Activated CD8-positive, alpha-beta memory T cell treated with anti-CD3 and anti-CD28 coated beads for 48 hours (primary cell): ENCODE measurements at places on chromosomes 16 and 17.

GRCh38 chr17:43891851-43892646 lies 15.3 kb downstream of the MPP2 start:
- no peak for DNase-seq

DNA sequence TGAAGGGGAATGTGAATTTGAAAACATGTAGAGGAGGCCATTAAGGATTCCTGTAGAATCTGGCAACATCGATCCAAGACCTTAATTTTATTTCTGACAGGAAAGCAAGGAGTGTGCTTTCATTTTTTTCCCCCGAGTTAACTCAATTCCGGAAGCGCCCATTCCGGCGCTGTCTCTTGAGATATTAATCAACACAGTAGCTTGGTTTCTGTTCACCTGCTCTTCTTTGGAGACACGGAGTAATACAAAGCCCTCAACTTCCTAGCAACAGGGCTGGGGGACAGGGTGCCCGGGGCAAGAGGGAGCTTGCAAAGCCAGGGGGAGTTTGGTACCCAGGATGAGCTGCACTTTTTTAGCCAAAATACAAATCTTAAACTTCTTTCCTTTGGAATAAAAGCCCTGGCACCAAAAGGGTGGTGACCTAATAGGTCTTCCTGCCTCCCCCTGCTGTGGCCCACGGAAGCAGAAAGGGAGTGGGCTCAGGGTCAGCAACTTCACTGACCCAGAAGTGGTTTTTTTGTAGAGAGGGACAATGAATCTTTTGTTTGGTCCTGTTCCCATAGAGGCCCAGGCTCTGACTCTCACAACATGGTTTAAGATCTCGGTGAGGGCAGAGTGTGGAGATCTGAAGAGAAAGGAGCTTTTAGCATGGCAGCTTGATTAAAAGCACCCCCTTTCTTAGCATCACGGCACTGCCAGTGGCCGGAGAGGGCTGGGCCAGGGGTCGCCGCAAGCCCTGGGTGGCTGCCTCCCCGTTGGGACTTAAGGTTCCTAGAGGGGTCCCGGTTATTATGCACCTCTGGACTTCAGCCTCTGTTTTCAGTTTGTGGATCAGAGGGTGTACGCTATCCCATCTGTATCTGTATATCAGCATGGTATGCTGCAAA lies 207.3 kb downstream of the CCDC182 start:
- no peak for DNase-seq

GRCh38 chr16:87101903-87102302 lies 215.3 kb downstream of the C16orf95 start:
- DNase-seq, result no peak

DNA sequence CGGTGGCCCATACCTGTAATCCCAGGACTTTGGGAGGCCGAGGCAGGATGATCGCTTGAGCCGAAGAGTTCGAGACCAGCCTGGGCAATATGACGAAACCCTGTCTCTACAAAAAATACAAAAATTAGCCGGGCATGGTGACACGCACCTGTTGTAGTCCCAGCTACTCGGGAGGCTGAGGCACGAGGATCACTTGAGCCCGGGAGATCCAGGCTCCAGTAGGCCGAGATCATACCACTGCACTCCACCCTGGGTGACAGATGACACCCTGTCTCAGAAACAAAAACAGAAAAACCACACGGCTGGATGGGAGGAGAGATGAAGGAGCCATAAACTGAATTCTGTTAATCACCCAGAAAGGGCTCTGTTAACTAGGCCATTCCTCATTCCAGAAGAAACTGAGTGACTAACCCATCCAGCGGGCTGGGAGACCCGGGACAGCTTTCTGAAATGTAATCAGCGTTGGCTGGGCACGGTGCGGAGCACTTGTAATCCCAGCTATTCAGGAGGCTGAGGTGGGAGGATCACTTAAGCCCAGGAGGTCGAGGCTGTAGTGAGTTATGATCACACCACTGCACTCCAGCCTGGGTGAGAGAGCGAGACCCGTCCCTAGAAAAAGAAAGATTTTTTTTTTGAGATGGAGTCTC lies 641 bp upstream of the NT5C3B start:
- no peak for DNase-seq

DNA sequence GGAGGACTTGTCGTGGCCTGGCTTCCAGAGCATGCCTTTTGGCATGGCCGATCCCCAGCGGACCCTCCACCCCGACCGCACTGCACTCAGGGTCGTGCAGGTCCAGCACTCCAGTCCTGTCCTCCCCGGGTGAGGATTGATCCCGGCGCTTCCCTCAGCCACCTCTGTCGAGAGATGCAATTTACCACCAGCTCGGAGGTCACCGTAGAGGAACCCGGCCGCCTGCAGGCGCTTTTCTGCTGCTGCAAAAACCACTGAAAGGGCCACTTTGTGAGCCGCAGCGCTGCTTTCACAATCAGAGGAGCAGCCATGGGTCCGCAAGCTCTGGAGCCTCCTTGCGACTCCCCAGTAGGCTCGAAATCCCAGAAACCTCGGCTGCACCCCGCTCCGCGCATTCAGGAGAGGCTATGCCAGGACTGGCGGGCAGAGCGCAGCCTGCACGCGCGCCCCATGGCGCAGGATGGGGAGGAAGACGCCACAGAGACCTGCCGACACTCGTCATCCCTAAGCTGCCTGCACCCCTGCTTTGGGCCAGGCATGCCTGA lies 134.2 kb downstream of the HS3ST2 start:
- DNase-seq, result no peak

DNA sequence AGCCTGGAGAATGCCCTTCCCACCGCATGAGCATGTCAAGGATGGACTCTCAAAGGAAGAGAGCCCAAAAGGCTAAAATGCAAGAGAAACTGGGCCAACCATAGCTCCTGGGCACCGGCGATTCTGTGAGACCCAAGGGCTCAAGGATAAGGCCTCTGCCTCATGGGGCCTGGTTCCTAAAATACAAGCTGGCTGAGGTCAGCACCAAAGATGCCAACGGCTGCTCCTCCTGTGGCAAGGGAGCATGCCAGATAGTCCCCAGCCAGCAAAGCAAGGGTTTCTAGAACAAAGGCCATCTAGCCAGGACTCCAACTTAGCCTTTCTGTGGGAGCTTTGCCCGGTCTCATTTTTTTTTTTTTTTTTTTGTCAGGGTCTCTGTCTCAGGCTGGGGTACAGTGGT lies 20.1 kb downstream of the GPRC5B start:
- no peak for DNase-seq

DNA sequence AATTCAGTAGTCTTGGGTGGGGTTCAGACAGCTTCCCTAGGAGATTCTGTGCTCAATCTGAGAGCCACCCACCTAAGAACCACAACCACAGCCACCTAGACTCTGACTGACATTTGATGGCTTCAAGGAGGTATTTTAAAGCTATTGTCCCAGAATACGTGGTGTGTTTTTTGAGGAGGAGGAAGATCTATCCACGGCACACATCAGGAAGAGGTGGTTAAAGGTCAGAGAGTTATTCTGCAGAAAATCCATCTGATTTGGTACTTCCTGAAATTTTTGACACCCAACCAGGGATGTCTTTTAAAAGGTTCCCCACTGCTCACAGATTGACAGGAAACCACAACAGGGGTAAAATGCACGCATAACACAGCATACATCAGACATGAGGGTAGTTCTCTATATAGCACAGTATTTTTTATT lies 25.1 kb downstream of the SMARCE1 start:
- DNase-seq, result no peak

DNA sequence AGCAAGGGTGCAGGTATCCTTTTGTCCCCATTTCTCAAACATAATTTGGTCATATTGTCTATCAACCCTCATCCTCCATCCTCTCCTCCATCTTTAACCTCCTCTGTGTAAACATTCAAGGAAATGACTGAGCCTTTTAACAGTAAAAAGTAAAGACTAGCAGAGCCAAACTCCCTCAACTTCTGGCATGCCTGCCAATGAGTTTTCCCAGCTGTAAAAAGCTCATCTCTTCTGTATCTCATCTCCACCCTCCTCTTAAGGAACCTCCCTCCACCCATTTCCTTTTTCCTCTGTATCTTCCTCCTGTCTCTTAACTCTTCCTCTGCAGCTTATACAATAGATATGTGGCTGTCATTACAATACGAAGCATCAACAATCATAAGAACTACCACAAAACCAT lies 76.9 kb upstream of the PSMD7 start:
- no peak for DNase-seq

GRCh38 chr16:83701494-83701893 lies 106.3 kb upstream of the HSBP1 start:
- no peak for DNase-seq

GRCh38 chr17:50189550-50190292 lies 11.7 kb downstream of the COL1A1 start:
- no peak for DNase-seq

- DNase-seq, result peak; percentile 39
Measured at GRCh38 chr16:71426069-71426879, 15.6 kb downstream of the TLE7 start.

- no peak for DNase-seq
Measured at GRCh38 chr16:82201926-82202325, 31.9 kb upstream of the MPHOSPH6 start.

DNA sequence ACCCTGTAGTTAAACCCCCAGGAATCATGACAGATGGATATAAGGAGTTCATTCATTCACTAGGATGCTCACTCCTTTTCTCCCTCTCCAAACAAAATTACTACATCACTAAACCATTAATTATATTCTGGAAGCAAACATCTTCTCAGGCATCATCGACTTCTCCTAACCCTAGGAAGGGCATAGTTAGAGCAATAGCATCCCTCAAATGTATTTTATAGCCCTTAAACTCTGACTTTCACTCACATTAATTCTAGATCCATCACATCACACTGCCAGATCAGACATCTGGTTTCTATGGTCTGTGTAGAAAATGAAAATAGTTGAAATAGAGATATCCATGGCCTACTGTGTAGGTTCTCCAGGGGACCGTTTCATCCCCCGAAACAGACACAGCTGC lies 143.9 kb downstream of the HS3ST3A1 start:
- DNase-seq, result no peak

DNA sequence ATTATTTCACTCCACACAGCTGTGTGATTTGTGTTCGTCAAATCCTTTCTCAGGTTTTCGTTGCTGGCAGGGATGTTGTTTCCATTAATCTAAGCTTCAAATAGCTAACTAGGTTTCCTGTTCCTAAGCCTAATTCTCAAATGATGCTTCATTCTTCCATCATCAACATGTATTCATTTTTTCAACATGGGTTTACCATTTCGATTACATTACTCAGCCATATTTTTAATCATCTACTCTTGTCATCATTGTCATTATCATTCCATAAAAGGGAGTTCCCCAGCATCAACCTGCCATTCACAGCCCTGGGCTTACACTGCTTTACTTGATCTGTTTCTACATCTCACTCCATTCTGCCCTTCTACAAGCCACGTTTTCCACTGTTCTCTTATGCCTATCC lies 33.3 kb upstream of the ANKFN1 start:
- no peak for DNase-seq

DNA sequence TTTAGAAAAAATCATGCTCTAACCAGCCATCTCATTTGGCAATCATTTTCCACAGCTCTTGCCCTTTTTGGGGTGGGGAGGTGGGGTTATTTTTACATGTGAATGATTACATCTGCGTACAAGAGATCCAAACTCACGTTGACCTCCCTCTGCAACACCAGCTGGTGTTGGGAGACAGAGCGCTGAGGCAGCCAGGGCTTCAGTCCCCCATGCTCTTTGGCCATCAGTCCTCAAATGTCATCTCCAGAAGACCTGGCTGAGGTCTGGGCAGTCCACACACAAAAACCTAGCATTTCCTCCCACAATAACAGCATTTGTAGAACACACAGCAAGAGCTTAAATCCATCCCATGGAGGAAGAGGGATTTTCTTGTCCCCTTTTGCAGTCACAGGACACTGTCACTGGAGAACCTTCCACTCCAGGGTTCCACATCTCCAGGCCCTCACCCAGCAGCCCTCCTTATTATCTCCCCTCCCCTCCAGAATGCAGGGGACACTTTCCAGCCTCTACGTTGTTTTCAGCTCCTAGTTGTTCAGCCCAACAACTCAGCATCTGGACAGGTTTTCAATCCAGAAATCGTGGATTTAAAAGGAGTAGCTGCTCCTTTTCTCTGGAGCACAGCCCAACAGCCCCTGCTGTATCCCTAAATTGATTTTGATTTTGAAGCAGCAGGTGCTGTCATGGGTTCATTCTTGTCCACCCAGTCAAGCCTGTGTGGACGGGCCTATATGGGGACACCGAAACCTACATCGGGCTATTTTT lies 21.1 kb downstream of the MEOX1 start:
- no peak for DNase-seq

- no peak for DNase-seq
Measured at GRCh38 chr16:19885451-19886072, 914 bp upstream of the GPRC5B start.

- DNase-seq, result no peak
Measured at GRCh38 chr16:72890587-72890986, 157.3 kb downstream of the ZFHX3 start.

DNA sequence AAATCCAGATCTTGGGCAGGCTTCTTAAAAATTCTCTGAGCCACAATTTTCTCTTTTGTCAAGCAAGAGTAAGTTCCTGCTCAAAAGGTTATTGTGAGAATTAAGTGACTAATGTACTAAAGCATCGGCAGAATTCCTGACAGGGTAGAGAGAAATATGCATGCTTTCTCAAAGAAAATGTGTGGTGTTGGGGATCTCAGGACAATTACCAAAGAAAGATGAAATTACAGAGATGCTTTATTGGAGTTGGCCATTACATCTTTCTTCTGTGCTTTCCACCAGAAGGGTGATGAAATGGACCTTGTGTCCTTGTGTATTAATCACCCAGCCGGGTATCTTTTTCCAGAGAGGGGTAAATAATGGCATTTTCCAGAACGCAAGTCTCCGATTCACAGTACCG lies 1.7 kb upstream of the USP43 start:
- DNase-seq, result no peak

GRCh38 chr17:30212750-30213149 lies 22.7 kb downstream of the SLC6A4 start:
- no peak for DNase-seq

- DNase-seq, result no peak
Measured at GRCh38 chr16:58850019-58850677, 116.0 kb upstream of the GOT2 start.

DNA sequence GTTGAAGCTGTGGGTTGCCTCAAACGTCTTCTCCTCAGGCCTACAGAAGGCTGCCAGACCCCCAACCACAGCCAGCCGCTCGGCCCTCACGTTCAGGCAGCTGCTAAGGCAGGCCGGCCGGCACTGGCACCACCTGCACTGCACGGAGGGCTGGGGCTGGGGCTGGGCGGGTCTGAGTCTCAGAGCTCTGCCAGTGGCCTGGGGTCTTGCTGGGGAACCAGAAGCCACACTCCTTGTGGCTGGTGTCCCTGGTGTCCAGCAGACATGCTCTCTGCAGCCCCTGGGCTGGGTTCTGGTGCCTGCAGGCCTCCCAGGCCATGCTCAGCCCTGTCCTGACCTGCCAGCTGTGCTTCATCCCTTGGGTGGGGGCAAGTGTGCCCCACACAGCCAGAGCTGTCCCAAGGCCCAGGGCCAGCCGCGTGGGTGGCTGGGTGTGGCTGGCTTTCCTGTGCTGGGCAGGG lies 42.0 kb downstream of the BAHCC1 start:
- no peak for DNase-seq

DNA sequence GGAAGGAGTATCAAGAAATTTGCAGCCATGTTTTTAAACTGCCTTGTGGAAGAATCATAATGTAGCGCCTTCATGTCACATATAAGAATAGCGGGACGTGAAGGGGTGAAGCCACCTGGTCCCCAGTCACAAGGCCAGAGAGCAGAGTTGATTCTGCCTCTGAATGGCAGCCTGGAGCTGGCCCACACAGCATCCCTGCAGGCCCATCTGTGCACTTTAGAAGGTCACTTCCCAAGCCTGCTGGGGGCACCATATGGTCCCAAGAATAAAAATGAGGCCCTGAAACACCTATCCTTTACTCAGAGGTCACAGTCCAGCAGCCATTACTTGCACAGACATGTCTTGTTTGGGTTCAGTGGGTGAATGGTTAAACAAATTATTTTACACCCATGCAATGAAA lies 15.0 kb downstream of the CD300E start:
- no peak for DNase-seq

GRCh38 chr17:82941021-82942001 lies 101.5 kb upstream of the ZNF750 start:
- DNase-seq, result no peak
